GM03348 (cell line): ENCODE measurements at places on chromosomes 12 and 14.

DNA sequence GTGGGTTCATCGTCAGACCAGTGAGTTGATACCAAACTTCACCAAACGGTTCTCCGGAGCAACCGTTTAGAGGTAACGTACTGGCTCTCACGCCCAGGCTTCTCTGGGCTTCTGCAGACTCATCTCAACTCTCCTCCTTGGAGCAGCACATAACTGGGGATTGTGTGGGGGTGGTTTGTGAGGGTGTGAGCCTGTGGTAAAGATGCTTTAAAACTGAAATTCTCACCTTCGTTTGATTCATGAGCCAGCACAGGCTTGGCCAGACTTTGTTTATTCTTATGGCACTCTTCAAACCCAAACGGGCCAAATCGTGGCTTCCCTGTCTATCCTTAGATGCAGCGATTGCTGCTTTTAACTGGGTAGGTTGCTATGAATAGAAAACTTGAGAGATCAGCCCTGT, 121.3 kb downstream of the SAMD4A start:
- DNase-seq: no peak

DNA sequence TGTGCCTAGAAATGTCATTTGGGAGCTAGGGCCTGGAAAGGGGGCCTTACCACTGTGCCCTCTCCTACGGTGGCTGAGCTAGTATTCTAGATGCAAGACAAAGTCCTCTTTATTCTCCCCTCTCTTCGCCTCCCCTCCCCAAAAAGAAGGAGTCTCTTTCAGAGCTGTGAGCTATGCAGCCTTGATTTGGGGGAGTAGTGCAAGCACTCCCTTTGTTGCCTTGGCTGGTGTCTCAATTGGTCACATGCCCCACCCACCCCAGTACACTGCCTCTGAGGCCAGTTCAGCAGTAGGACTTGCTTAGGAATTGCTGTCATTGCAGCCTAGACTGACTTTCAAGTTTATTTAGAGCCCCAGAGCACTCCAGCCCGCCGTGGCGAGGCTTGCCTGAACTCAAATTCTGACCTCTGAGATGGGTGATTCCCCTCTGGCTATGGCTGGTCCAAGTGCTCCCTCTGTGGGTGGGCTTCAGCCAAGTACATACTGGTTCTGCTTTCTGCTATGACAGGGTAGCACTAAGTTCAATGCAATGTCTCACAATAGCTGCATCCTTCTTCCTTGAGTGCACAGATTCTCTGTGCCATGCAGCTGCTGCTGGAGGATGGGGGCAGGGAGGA, 37.0 kb upstream of the FBXO33 start:
- no peak for DNase-seq

- no peak for DNase-seq
These were observed 280.7 kb upstream of the SOX5 start for GRCh38 chr12:24230061-24230701.

DNA sequence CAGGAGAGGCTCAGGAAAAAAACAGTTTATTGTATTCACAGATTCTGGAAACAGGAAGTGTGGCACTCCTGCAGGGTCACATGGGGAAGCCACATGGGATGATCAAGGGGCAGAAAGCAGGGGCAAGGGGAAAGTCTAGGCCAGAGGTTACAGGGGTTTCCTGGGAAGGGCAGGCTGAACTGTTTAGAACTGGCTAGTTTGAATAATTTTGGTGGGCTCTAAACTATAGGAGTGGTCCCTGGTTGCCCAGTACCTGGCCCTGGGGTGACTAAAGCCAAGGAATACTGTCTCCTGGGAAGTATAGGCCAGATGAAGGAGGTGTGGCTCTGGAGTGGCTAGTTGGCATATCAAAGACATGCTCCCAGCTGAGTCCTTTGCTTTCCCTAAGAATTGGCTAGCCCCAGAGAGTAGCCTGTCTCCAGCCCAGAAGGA, 169.2 kb downstream of the SLC41A2 start:
- no peak for DNase-seq

- no peak for DNase-seq
These were observed 51.2 kb upstream of the TMPO start for GRCh38 chr12:98464190-98464589.

GRCh38 chr14:77037938-77038568, 9.5 kb upstream of the IRF2BPL start:
- DNase-seq: no peak

GRCh38 chr12:19042221-19042620, 87.3 kb upstream of the PLEKHA5 start:
- DNase-seq: no peak

DNA sequence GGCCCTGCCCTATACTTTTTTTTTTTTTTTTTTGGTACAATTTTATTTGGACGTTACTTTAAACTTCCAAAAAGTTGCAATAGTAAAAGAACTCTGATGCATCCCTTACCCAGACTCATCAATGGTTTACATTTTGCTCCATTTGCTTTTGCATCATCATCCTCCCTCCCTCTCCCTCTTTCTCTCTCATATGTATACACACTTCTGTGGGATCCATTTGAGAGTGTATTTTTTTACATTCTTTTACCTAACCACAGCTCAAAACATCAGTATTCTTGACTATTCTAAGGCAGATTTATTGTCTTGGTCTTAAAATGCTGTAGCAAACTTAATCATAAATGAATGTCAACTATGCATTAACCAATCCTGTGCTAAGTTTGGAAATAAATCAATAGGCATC, 111.6 kb downstream of the PRICKLE1 start:
- DNase-seq: peak; percentile 20

DNA sequence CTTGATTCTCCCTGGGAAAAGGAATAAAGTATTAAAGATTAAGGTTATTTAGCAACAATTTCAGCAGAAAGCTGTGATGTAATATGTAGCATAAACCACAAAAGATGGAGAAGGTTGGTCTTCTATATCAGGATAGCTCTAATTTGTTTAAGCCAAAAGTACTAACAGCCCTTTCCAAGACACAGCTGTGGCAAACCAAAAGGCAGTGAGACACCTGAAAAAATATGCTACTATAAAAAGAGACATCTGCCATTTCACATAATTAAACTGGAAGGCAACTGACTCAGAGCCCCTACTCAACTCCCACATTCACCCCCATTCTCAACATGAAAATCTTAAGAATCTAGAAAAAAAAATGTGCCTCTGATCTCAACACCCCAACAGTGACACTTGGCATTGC, 390.2 kb upstream of the PRICKLE1 start:
- DNase-seq: no peak

DNA sequence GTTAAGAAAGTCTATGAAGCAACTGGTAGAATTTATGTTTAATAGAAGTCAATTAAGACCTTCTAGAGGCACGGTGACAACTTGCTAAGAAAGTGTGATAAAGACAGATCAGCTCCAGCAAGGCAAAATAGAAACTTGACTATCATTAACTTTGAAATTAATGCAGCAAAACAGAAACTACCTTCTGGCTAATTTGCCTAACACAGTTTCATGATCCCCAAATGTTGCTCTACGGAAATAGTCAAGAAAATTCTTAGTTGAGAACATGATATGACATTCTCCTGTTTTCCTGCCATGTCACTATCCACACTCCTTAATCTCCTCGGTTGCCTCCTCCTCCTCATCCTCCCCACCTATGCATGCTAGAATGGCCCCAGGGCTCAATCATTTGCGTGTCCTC, 4.2 kb downstream of the DENND5B start:
- DNase-seq: no peak

DNA sequence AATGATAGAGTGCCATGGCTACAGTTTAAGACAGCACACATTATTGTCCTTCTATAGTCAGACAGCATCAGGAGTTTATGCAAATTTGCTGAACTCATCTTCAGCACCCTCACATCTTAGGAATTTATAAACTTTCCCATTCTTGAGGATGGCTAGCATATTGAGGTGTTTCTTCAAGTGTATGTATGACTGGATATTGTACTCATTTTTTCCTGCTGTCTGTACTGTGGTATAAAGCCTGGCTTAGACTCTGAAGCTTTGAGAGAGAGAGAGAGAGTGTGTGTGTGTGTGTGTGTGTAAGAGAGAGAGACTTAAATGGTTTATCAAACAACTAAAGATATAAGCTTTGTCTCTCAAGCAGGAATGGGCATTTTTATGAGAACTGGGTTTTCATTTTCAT, 161.6 kb downstream of the PIK3C2G start:
- peak; percentile 23 for DNase-seq

- DNase-seq: no peak
These were observed 49.3 kb upstream of the PLEKHG3 start for GRCh38 chr14:64654901-64655300.

- peak; percentile 10 for DNase-seq
These were observed 2.5 kb downstream of the USP44 start for GRCh38 chr12:95548539-95549391.

- no peak for DNase-seq
These were observed 59.6 kb downstream of the GNS start for GRCh38 chr12:64699504-64700115.

DNA sequence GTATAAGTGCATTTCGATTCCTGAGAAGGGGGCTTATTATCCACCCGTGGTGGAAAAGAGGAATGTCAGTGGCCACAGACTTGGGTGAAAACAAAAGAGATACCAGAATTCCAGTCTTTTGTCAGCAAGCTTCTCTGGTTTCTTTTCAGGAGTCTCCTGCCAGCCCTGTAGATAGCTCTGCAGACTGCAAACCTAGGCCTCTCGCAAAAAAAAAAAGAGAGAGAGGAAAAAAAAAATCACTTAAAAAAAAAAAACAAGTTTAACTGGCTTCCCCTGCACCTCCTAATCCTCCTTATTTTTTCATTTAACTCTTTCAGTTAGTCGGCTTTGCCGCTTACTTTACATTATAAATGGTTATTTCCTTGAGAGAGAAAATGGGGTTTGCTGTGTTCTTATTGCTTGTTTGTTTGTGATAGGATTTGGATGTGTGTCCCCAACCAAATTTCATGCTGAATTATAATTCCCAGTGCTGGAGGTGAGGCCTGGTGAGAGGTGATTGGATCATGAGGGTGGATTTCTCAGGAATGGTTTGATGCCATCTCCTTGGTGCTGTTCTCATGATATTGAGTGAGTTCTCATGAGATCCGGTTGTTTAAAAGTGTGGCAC, 170.0 kb downstream of the BCL11B start:
- no peak for DNase-seq

GRCh38 chr12:67911275-67911600, 78.0 kb upstream of the IFNG-AS1 start:
- no peak for DNase-seq

- no peak for DNase-seq
These were observed 31.4 kb upstream of the SLC2A13 start for GRCh38 chr12:40137252-40137651.
